ENCODE measurements at places on chromosomes 3 and 15. TPM values are rescaled to one million over a fixed set of nuclear protein-coding genes. Genes with fewer than 3 reads are reported as not detected.
A peak's percentile ranks its signal among the peaks of the same experiment; 100 is the strongest.

DNA sequence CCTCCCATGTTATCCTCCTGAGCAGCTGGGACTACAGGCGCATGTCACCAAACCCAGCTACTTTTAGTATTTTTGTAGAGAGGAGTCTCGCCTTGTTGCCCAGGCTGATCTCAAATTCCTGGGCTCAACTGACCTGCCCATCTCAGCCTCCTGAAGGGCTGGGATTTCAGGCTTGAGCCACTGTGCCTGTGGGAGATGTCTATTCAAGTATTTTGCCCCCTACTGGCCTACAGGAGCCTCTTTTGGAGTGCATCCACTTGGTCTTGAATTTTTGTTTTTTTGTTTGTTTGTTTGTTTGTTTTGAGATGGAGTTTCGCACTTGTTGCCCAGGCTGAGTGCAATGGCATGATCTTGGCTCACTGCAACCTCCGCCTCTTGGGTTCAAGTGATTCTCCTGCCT is 3.2 kb upstream of the DHX30 start:
- no peak for DNase-seq

SEMA4B gene
- polyA plus RNA-seq, result 47.9 TPM

GRCh38 chr3:173221010-173221409 is 80.0 kb upstream of the SPATA16 start:
- no peak for DNase-seq

- DNase-seq, result no peak
Measured at GRCh38 chr3:87732294-87732693, 326.5 kb downstream of the CGGBP1 start.

GRCh38 chr3:56885453-56885852 is 83.7 kb upstream of the ARHGEF3 start:
- no peak for DNase-seq

GRCh38 chr15:101275018-101275417 is 2.3 kb downstream of the SELENOS start:
- DNase-seq, result no peak

DNA sequence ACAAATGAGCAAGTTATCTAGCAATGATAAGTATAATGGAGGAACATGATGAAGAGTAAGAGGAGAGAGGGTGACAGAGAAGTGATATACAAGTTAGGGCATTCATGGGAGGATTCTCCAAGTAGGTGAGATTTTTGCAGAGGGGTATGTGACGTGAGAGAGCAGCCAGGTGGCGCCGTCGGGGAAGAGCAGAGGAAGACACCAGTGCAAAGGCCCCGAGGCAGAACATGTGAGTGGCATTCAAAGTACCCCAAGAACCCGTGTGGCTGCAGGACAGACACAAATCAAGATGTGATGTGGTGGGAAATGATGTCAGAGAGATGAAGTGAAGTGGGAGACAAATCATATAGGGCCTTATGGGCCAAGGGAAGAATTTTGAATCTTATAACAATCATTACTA is 81.8 kb upstream of the GRM7 start:
- DNase-seq, result no peak

ANKRD34C gene
- polyA plus RNA-seq, result not detected

- DNase-seq, result peak; percentile 21
Measured at GRCh38 chr3:64148955-64149653, 76.2 kb downstream of the PRICKLE2 start.

HRG gene
- 2.1 TPM for polyA plus RNA-seq

DNA sequence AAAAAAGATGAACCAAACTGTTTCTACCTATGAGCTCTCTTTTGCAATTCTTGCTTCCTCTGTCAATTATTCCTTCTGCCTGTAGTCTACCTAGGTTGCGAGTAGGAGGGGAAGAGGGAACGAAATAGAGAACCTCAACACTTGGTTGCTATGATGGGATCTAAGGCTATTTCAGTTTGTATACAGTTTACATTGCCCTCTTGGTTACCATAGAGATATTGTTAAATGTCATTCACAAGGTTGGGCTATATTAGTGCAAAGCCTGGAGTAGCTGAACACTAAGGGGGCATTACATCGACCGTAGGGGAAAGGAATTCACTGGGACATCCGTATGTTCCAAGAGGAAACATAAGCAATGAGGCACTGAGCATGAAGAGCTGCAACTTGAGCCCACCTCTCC is 276.9 kb downstream of the GBE1 start:
- DNase-seq, result no peak

DNA sequence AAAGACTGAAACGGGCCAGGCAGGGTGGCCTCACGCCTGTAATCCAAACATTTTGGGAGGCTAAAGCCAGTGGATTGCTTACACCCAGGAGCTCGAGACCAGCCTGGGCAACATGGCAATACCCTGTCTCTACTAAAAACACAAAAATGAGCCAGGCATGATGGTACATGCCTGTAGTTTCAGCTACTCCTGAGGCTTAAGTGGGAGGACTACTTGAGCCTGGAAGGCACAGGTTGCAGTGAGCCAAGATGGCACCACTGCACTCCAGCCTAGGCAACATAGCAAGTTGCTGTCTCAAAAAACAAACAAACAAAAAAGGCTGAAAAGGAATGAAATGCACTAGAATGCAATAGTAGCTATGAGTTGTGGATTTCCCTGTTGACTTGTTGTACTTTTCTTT is 94.7 kb downstream of the STAG1 start:
- no peak for DNase-seq

CD80 gene
- polyA plus RNA-seq, result not detected

HYPK gene
- polyA plus RNA-seq, result 12.8 TPM

DPPA2 gene
- not detected for polyA plus RNA-seq

DNA sequence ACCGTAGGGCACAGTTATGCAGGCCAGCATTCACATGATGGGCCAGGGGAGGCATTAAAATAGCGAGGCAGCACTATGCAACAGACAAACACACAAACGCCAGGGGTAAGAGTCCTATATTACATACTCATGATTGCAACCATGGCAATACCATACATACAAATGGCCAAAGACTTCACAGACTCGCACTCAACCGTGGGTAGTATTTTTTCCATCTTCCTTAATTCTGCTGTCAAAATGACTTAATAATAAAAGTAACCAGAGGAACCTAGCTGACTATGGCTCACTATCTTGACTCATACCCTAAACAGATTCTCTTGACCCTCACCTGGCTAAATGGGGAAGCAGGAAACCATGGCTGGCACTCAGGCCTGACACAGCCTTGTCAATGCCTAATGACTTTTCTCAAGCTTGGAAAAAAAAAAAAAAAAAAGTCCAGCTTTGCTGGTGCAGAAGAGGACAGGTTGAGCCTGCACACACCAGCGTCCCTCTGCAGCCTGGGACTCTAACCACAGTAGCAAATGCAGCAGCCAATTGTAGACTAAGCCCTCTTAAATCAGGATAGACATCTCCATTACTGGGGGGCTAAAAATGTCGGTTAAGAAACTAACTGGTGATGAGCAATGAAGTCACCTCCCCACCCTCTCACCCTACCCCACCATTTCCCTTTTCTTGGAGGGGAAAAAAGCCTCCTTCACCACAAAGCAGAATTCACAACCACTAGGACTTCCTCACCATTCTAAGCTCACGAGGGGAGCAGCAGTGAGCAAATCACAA is 23.1 kb downstream of the CCDC12 start:
- no peak for DNase-seq

DNA sequence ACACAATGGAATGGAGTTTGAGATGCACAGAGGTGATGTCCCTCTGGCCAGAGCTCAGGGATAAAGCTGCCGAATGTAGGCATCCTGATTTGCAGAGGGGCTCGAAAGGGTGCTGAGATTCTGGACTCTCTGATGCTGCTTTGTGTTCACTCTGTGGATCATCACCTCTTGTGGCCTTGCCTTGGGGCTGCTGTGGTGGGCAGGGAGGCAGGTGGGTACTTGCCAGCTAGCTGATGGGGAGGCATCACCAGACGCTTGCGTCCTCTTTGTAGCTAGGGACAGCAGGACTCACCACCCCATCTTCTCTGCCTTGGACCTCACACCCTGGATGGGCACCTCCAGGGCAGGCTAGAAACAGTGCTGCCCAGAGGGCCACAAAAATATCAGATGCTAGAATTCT is 14.6 kb upstream of the RASGRF1 start:
- no peak for DNase-seq

DNA sequence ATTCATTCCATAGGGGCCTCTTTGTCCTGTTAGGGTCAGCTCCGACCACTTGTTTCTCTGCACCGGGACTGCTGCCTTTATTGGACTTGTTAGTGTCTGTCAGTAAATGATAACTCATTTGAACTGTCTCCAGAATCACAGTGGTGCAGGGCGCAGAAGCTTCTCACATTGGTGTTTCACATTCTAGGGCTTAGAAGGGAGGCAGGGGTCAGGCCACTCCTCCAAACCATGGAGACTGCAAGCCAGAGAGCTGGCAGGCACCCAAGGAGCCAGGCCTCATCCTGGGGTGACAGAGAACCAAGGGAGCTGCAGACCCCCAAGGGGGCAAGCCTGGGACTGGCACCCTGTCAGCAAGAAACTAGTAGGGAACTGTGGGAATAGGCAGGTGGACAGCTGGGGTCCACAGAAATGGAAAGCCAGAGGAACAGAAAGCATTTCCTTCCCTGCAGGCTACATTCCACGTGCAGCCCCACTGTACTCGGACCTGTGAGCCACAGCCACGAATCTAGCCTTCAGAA is 49.1 kb downstream of the CCNL1 start:
- DNase-seq, result no peak

- no peak for DNase-seq
Measured at GRCh38 chr3:48344867-48345507, 11.5 kb upstream of the SPINK8 start.

CXCR6 gene
- polyA plus RNA-seq, result not detected

GRCh38 chr15:43150191-43150929 is 17.0 kb downstream of the TMEM62 start:
- DNase-seq, result no peak

GRCh38 chr3:9701006-9701405 is 2.6 kb upstream of the CPNE9 start:
- no peak for DNase-seq

PRC1 gene
- 21.5 TPM for polyA plus RNA-seq

C3orf49 gene
- polyA plus RNA-seq, result not detected

- no peak for DNase-seq
Measured at GRCh38 chr3:52514576-52514975, 19.1 kb downstream of the NT5DC2 start.

DNA sequence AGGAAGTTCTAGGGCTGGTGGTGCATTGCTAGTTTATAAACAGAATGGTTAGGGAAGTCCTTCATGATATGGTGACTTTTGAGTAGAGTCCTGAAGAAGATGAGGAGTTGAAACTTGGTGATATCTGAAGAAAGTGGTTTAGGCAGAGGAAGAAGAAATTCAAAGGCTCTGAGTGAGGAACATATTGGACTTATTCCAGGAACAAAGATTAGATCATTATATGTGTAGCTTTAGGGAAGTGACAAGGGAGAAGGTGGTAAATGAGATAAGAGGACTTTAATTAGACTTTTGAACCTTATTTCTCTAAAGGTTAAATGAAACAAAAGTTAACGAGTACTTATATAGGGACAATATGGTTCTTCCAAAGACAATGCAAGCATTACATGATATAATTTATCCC is 286.7 kb downstream of the DOCK3 start:
- no peak for DNase-seq

DNA sequence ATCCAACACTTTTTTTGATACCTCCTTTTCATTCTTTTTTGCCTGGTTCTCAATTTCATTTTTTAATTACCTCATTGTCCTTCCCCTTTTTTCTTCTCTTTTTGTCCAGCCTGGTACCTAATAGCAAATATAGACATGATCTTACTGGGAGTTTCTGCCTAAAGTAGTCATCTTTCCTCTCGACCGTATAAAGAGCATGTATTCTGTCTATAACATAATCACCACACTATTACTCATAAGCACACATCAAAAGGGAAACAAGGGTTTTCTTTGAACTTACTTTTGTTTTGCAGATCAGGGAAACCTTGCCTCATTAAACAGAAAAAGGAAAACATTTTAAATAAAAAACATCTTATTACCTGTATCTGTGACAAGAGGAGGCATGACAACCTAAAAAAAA is 33.0 kb downstream of the FAM98B start:
- no peak for DNase-seq

DNA sequence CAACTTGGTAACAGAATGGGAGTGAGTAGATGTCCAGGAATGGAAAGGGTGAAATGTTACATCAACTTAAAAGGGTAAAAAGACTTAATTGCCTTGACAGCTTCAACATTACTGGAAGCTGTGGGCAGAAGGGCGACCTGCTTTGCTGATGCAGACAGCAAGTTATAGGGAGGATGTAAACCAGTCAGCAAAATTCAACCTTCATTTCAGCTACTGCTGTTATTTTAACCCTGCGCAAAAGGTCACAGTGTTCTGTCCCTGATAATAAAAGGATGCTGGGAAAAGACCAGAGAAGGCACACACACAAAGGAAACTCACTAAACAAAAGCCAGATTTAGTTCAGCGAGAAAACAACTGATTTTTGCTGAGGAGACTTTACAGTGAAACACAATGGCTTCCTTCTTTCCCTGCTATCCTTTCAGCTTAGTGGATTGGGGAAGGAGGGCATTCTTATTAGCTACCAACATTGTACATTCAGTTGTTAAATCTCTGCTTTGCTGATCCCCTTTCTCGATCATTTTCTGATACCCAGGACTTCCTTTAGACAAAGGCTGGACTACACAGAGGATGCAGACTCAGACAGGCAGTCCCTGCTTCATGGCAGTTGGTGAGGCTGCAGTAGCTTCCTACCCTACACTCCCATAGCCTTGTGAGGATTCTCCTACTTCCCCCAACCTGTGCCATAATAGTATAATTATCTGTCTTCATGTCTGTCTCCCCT is 62.0 kb downstream of the P3H2 start:
- no peak for DNase-seq

DNA sequence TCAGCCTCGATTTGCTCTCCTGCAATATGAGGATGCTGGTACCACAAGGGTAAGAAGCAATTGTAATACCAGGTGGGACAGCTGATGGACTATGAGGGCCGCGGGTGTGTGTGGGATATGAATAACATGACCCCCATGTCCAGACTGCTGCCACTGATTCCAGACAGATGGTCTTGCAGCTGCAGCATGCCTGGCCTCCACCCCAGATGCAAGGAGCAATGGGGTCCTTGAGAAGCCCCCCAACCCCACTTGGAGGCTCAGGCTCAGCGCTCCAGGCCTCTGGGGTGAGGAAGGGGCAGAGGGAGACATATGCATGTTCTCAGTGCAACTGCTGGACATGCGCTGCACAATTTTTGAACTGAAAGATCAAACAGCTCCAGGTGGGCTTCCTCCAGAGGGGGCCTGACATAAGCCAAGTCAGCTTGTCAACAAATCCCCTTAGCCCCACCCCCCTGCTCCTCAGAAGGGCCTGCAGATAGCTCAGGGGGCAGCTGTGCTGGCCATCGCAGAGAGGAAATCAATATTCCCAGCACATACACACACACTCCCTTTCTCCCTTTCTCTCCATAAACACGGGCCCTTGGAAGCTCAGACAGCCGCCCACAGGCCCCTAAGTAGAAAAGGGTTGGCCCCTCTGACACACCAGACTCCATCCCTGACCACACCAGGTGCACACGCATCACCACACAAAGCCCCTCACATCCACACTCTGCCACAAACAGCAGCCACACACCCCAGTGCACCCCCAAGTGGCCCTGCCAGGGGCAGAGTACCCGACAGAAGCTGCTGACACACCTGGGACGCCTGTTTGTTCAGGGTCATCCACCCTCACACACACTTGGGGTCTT is 107.0 kb downstream of the IQSEC1 start:
- no peak for DNase-seq

IMPG2 gene
- 0.15 TPM for polyA plus RNA-seq

All from hepatocyte (in vitro differentiated cells).